Activated naive CD8-positive, alpha-beta T cell treated with anti-CD3 and anti-CD28 coated beads for 36 hours (primary cell): ENCODE measurements at places on chromosomes 6 and 20.
A peak's percentile ranks its signal among the peaks of the same experiment; 100 is the strongest.

- no peak for DNase-seq
Observed at GRCh38 chr20:42747765-42748411, 441.8 kb downstream of the PTPRT start.

DNA sequence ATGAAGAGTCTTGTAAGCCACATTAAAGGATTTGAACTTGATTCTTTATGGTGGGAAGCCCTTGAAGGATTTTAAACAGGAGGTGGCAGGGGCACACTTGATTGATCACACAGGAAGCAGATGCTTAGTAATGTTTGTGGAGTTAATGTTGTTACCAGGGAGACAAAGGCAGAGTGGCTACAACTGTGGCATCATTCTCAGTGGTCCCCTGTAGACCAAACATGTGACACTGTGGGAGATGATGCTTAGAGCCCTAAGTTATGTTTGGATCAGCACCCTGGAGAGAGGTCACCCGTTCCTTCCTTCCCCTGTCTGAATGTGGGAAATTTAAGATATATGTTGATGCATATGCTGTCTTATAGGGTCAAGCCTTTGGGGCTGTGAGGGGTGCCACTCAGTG, 53.2 kb downstream of the EIF2S2 start:
- no peak for DNase-seq

GRCh38 chr20:45987108-45987780, 15.2 kb upstream of the ZNF335 start:
- peak; percentile 75 for DNase-seq

DNA sequence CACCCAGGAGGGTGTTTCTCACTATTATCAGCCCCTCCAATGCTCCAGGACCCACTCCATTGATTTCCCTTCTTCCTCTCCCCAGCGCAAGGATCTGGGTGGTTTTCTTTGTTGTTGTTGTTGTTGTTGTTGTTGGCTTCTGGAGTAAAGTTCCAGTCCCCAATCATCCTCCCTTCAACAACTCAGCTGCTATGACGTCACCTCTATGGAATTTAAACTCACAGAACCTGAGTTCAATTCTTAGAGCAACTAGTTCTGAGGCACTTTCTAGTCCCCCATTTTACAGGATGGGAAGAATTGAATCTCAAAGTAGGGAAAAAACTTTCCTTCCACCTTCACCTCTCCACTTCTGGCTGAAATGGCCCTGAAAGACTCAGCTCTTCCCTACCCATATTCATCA, 9.7 kb upstream of the WFDC8 start:
- DNase-seq, result no peak

GRCh38 chr6:64006246-64006645, 370.6 kb downstream of the PHF3 start:
- no peak for DNase-seq

- DNase-seq, result no peak
Observed at GRCh38 chr20:53736757-53737395, 143.2 kb upstream of the ZNF217 start.

DNA sequence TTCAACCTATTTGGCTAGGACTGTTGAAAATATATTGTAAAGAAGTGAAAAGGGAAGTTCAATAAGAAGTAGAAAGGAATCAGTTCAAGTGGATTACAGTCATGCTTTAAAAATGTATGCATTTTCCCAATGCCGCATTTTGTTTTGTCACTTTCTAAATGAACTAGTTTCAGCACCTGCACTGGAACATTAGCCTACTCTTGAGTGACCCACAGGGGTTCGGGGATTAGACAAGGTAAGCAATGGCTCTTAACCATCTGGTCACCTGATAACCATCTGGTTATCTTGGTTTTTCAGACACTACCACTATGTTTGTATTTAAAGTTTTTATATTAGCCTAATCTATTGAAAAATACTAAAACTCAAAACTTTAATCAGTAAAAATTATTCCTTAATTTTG, 97.6 kb downstream of the CD164 start:
- DNase-seq, result no peak

GRCh38 chr6:75850026-75850833, 101.2 kb downstream of the MYO6 start:
- no peak for DNase-seq

DNA sequence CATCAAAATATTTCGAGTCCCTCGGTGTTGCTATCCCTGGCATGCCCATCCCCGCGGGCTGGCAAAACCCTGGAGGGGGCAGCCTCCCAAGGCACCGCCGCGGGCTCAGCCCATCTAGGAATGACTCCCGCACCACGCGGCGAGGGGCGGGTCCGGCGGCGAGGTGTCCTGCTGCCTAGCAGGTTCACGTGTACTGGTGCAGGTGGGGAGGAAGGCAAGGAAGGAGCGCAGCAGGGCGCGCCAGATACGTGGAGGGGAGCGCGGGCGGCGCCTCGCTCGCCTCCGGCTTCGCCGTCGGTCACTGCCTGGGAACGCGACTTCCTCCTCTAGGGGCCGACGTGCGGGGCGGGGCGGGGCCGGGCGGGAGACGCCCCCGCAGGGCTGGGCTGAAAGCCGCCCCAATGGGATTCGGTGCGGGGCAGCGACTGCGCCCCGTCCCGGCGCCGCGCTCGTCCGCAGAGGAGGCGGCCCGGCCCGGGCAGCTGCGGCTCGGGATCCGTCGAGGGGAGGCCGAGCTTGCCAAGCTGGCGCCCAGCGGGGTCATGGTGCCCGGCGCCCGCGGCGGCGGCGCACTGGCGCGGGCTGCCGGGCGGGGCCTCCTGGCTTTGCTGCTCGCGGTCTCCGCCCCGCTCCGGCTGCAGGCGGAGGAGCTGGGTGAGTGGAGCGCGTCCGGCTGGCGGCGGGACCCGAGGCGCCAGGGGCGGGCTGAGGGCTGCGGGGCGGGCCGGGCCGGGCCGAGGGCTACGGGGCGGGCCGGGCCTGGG, at the start of gene DCBLD1:
Gene DCBLD1, plus strand, starts transcription at position 435 of the 764 bp plus-strand sequence. Its CDS starts 108 bp downstream, at position 543.
- DNase-seq, result peak; percentile 71

DNA sequence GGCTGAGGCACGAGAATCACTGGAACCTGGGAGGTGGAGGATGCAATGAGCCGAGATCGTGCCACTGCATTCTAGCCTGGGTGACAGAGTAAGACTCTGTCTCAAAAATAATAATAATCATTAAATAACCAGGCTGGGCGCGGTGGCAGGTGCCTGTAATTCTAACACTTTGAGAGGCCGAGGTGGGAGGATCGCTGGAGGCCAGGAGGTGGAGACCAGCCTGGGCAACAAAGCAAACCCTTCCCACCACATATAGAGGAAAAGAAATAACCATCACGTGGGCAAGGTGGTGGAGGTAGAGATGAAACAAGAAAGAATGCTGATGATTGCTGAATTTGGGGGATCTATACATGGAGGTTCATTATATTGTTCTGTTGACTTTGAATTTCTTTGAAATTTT, 63.4 kb upstream of the PIM1 start:
- DNase-seq, result no peak

- DNase-seq, result no peak
Observed at GRCh38 chr6:6414931-6415330, 94.5 kb upstream of the F13A1 start.

- no peak for DNase-seq
Observed at GRCh38 chr6:32096087-32096393, 13.1 kb downstream of the TNXB start.

DNA sequence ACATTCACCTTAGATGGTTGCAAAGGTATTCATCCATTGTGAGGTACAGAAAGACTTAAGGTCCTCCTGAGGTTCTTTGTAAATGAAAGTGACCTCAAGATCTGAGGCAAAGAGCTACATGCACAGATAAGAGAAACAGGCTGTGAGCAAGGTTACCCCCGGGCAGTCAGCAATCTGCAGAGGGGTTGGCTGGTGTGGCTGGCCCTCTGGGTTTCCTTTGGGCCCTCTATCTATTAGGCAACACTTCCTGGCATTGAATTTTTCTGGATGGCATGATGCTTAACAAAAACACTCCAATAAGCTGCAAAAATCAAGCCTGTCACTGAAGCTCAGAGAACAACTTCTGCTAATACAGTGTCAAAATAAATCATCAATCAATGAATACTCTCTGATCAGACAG, 48.9 kb upstream of the RALGAPA2 start:
- no peak for DNase-seq

- no peak for DNase-seq
Observed at GRCh38 chr6:166351715-166352285, 9.5 kb upstream of the SFT2D1 start.

DNA sequence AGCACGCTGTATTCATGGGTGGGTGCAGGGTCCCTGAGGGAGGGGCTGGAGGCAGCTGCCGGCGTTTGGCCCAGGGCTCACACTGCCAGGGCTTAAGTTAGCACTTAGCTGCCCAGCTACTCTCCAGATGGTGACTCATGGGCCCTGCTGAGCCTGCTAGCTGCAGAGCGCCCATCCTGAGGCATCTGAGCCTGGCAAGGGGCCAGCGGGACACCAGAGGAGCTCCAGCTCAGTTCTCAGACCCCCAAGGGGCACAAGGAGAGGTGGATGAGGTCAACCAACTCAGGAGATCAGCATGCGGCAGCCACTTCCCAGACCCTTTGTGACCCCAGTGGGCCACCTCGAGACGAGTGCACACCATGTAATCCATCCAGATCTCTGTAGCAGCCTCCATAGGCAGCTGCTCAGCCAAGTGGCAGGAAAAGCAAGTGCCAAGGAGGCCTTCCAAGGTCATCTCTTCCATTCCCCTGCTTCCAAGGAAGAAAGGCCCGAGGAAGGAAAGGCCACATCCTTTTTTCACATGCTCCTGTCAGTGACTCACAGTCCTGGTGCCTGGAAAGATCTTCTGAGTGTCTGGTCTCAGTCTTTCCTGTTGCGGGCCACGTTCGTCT, 35.3 kb downstream of the FOXP4 start:
- DNase-seq, result no peak

- no peak for DNase-seq
Observed at GRCh38 chr6:14288910-14289309, 171.3 kb downstream of the CD83 start.

DNA sequence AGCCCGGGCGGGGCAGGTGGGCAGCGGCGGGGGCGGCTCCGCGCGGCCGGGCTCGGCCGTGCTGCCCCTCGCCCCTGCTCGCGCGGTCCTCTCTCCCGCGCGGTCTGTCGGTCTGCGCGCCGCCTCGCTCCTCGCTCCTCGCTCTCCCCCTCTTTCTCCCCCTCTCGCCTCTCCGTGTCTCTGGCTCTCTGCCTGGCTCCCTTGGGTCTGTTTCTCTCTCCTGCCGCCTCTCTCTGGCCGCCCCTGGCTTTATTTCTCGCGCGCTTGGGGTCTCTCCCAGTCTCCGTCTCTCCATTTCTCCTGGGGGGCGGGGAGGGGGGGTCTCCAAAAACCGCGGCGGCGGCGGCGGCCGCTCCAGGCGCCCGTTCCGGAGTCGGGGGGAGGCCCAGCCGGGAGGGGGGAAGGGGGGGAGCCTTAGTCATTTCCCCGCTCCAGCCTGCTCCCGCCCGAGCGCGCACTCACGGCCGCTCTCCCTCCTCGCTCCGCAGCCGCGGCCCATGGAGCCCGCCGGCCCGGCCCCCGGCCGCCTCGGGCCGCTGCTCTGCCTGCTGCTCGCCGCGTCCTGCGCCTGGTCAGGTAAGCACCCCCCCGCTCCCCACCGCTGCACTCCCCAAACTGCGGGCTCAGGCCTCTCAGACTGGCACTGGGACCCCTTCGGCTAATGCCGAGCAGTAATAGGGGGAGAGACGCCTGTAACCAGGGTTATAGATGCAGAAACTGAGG, at the start of gene SIRPA:
Gene SIRPA, plus strand, starts transcription at position 457 of the 723 bp plus-strand sequence. Its CDS starts 41 bp downstream, at position 498.
- DNase-seq, result no peak

DNA sequence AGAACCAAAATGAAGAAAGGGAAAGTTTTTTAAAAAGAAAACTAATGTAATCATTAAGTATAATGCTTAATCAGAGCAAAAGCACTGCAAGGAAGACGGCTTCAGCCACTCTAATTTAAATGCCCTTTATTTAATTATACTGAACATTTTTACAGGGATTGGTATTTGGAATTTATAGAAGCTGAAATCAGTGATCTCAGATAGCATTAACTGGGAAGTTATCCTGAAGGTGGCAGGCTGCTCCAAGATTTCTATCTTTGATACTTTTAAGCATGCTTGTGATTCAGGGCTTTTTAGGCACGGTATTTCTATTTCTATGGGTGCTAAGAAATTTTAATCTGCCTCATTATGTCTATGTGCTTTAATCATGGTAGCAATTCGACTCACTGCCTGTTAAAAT, 1.3 kb upstream of the NDUFAF4 start:
- no peak for DNase-seq

DNA sequence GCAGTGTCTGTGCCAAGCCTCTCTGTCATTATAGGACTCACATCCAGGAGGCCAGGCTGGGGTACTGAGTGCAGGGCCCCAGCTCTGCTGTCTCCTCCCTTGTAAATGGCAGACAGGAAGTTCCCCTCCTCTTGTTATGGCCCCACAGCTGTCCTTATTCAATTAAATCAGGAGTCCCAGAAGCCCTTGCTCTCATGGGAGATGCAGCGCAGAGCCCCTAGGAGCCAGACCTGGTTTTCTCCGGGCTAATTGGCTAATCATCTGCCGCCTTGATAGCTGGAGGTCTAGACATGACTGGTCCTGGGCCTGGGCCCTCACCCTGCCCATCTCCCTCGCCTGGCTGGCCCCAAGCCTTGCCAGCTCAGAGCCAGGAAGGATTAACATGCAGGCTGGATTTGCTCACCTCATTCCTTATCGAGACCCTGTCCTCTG, 172.0 kb downstream of the VEGFA start:
- no peak for DNase-seq

DNA sequence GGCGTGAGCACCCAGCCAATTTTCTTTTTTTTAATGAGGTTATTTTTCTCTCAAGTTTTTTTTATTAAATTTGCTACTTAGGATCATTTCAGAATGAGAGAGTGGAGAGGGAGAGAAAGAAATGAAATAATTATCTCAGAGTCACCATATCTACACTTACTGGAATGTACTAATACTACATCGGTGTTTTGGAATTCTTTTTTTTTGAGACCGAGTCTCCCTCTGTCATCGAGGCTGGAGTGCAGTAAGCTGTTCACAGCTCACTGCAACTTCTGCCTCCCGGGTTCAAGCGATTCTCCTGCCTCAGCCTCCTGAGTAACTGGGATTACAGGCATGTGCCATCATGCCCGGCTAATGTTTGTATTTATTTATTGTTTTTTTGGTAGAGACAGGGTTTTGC, 27.8 kb downstream of the ANKRD6 start:
- DNase-seq, result no peak

DNA sequence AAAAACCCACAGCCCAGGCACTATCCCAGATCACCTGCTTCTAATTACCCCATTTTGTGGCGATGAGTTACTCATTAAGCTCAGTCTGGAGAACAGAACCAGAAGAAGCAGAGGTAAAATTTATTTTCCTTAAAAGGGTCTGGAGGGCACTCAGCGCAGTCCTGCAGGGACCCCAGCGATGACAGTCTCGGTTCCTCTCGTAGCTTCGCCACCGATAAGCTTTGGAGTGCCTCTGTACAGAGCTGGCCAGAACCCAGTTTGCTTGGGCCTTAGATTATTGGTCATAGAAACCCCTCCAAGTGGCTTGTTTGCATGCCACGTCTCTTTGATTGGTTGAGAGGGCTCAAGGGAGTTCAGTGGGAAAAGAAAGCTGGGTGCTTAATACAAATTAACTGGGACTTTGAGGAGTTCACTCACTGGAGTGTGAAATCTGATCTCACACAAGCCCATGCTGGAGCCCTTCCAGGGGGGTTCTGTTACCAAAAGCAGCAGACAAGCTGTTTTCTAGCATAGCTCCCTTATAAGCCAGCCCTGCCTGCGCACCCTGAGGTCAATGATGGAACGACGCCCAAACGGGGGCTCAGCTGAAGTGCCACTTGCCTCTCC, 158.5 kb upstream of the ARID1B start:
- DNase-seq, result no peak
